ENCODE measurements at places on chromosomes 1 and 21.

DNA sequence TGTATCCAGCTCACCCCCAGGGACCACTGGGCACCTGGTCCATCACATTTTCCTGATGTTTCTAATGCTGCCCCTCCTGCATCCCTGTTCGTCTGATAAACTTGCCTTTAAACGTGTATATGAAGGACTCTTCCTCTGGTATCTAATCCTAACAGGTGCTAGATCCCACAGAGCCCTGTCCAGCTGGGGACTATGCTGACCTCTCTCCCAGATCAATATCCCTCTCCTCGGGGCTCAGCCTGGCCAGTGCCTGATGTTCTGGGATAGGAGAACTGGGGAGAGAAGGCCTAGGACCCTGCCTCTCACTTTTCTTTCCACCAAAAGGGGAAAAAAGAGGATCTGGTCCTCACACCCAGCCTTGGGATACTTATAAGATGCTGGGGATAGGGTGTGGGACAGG is 1.4 kb upstream of the SLC5A9 start:
- no peak for DNase-seq

- DNase-seq: no peak
These were observed 168.2 kb downstream of the RASAL2 start for GRCh38 chr1:178262120-178262500.

- no peak for DNase-seq
These were observed 8.8 kb downstream of the FMN2 start for GRCh38 chr1:240100371-240100934.

GRCh38 chr1:203638103-203638475 is 11.5 kb downstream of the ATP2B4 start:
- no peak for DNase-seq

DNA sequence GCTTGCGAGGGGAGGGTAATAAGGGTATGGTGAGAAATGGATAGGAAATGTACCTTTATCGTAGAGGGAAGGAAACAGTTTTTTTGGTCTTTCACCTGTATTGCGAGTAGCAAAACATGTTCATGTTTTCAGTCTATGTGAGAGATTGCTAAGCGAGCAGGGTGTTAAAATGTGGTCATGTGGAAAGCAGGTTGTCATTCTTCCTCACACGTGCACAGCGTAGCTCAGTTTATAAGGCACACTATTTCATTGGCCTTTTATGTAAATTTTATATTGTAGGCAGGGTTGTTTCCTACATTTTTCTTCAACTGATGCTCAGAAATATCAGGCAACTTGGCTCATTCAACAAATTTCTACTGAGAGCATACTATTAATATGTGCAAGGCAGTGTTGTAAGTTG is 18.5 kb upstream of the GNG12 start:
- DNase-seq: no peak

GRCh38 chr1:39160703-39161102 is 43.8 kb upstream of the MACF1 start:
- DNase-seq: no peak

Data from activated naive CD8-positive, alpha-beta T cell treated with anti-CD3 and anti-CD28 coated beads, Interleukin-2, amount 50 U/mL, for 24 hours (primary cell).